ENCODE measurements at places on chromosomes 2 and 18.

DNA sequence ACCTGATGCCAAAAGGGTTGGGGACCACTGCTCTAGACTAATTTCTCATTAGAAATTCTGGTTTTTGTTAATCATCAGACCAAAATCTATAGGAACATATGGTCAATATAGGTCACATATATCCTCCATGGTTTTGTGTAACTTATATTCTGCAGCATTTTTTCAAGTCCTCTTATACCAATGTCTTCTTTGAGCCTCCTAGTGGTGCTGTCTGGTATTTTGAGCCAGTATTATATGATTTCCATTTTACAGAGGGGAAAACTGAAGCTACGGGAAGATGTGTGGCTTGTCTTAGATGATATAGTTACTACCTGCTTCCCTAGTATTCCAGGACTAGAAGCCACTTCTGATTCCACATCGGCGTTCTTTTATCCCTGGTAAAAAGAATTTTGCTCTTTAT, 13.8 kb downstream of the MAPK4 start:
- DNase-seq: no peak

GRCh38 chr2:65129286-65129825, 550 bp downstream of the RAB1A start:
- peak; percentile 21 for DNase-seq

GRCh38 chr18:48820483-48821250, 130.1 kb downstream of the SMAD7 start:
- no peak for DNase-seq

- DNase-seq: no peak
Observed at GRCh38 chr18:1895456-1896185, 675.7 kb downstream of the METTL4 start.

Measured in T-helper 1 cell (primary cell).